Activated CD4-positive, alpha-beta T cell treated with anti-CD3 and anti-CD28 coated beads, Interleukin-2, amount 10 ng/mL, durations not matched to agents 24 days and 14 days (primary cell): ENCODE measurements at places on chromosomes 2 and 18. TPM values are rescaled to one million over a fixed set of nuclear protein-coding genes. Genes with fewer than 3 reads are reported as not detected.

The AMER3 gene
- not detected in 2 replicates for total RNA-seq

The VAMP5 gene
- 33.1 and 37.9 TPM in 2 replicates for total RNA-seq

The GALNT13 gene
- 0.19 TPM in 1 of 2 replicates, not detected in the other for total RNA-seq

The AGFG1 gene
- 221 and 229 TPM in 2 replicates for total RNA-seq

The MEP1B gene
- total RNA-seq = not detected in 2 replicates

The VWC2L gene
- total RNA-seq = not detected in 2 replicates

The GPR35 gene
- 7.1 and 8.7 TPM in 2 replicates for total RNA-seq

The SAG gene
- total RNA-seq = not detected in 2 replicates

The ZC3H6 gene
- total RNA-seq = 4.9 and 6.2 TPM in 2 replicates

The MAP3K19 gene
- not detected in 2 replicates for total RNA-seq

The RPIA gene
- total RNA-seq = 80.6 and 86.5 TPM in 2 replicates

DNA sequence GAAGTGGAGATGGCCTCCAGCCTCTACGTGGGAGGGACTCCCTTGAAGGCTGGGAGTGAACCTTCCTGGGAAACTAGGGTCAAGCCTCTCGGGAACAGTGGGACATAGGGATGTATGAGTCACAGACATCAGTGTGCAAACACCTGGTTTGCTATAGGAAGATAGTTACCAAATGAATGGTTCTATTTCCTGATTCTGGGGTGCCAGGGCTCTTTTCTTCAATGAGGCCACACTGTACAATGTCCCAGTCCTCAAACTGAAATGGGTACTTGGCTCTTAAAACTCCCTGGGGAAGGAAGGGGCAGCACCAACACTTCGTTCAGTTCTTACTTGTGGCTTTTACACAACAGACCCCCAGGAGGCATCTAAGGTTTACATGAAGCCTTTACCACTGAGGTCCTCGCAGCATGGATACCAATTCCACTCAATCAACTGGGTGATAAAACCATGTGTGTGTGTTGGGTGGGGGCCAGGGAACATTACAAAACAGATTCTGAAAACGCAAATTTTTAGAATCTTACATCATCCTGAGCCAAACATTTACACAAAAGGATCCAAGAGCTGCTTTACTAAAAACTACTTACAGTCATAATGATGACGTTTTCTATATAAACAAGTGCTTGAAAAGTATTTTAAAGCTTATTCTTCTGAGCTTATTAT, 10.4 kb downstream of the ERFE start:
- no peak for DNase-seq

DNA sequence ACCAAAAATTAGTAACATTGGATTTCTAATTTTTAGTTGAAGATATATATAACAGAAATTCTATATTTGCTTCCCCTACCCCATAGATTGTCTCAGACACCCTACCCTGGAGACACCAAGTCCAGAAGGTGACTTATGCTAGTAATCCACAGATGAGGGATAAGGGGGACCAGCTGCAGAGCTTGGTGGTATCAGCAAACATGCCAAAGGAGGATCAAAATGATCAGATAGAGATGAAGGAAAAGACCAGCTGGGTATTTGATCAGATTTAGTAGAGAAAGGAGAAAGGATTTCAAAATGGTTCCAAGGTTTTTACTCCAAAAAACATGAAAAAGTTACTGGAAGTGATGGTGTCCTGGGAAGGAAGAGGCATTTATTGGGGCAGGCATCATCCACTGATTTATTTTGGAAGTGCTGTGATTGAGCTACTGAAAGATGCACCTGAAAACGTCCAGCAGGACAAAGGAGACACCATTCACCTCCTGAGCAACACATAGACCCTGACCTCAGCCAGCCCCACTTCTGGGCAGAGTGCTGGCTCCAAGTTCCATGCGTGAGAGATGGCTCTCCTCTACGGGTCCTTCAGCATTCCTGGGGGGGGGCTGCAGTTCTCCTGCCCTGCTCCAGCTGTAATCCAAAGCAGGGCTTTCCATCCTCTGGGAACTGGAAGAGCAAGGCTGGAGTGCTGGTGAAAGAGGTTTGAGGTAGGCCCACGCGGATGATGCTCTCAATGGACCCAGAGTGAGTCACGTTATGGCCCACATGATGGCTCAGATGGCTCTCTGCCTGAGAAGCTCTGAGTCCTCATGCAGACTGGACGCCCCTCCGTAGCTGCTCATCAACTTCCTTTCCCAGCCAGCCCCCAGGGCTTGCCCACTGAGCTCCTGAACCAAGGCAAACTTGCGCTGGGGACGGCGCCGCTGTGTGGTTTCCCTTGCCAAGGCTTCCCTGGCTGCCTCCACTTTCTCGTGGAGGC, 3.7 kb upstream of the LRRFIP1 start:
- no peak for DNase-seq

DNA sequence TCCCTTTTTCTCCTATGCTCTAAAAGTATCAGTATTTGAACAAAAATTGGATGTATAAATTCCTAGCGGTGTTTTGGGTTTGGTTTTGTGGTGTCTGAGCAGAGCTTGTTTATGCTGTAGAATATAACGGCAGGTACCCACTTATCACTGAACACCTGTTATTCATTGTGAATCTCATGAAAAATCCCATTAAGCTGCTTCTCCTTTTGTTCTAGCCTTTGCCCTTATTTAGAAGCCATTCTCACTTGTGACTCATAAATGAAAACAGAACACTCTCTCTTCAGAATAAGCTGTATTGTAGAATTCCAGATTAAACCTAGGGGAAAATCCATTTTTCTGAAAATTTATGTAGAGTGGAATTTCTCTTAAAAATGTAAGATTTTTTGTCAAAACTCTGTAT, 104.0 kb downstream of the PRPF40A start:
- no peak for DNase-seq

DNA sequence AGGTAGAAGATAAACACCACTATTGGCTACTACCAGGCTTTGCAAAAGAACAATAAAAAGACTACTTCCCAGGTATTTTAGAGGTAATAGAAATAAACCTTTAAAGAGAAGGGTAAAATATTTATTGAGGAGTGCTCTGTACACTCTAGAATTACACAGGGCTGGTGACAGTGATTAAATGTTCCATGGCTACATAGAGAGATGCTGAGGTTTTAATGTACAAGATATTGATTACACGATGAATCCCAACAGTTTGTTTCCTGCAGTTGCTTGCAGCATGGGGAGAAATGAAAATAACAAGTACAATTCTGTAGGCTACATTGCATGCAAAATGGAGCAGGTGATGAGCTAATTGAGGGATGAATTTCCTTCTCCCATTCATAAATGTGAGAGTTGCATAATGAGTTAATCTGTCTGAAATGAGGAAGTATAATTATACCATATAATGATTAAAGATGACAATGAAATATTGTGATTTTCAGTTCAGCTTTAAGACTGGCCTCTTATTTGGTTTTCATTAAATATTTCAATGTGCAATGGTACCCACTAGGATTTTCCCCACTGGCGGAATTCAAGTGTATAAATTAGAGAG, 266.1 kb downstream of the SOCS6 start:
- DNase-seq = no peak

GRCh38 chr2:175553910-175554309, 372.4 kb upstream of the ATP5MC3 start:
- DNase-seq = no peak

- no peak for DNase-seq
Observed at GRCh38 chr18:74139888-74140287, 7.7 kb downstream of the FBXO15 start.

- no peak for DNase-seq
Observed at GRCh38 chr2:106053116-106053515, 141.0 kb downstream of the UXS1 start.

DNA sequence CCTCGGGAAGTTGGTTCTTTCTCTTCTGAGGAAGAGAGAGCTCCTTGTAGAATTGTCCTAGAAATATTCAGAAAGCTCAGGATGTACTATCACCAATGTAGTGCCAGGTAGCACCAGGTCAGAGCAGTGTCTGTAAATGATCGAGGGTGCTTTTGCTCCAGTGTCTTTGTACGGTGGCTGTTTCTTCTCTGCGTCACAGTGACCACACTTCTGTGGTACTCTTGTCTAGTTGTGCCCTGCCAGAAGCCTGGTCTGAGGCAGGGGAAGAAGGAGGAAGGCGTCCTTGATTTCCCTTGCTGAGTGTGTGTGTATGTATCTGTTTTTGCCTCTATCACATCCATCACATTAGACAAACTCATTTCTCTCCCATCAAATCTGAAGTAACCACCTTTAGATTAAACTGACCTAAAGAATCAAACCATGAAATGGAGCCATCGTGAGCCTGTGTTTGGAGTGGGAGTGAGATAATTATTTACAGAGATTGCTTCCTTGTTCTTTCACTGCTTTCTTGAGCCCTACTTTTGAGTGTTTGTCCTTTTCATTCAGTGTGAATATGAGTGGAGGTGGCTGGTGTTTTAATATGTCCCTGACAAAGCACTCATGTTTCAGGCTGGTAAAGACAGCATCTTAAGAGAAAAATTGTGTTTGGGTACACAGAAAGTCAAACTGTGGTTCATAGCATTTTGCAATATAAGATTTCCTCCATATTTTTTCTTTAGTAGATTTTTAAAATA, 97.2 kb downstream of the ACOXL start:
- DNase-seq = no peak

DNA sequence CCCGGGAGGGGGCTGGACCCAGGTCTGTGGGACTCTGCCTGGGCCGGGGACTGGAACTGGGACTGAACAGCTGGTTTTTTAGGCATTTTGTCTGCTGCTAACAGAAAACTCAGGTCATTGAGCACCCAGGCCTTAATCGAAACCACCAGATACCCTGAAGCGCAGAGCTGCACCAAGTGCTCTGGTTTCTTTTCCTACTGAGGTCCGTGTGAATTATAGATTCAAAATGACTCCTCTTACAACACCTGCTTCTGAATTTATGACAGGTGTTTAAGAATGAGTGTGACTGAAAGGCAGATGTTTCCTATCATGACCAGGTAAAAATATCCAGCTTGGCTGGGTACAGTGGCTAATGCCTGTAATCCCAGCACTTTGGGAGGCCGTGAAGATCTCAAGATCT, 47.8 kb downstream of the TRAPPC12 start:
- no peak for DNase-seq

DNA sequence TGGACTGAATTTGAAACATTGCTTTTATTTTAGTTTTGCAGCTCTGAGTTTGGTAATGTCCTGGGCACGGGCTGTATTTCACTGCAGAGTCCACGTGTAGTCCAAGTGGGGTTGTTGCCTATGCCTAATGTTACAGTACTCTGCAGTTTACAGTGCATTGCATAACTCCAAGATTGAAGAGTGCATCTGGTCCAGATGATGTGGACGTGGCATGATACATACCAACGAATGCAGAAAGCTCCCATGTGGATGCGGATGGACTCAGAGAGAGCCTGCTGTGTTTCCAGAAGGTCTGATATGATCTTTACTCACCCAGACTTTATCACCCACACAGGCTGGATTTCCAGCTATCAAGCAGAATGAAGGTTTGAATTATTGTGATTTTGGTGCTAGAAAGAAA, 44.4 kb upstream of the CCDC68 start:
- no peak for DNase-seq

DNA sequence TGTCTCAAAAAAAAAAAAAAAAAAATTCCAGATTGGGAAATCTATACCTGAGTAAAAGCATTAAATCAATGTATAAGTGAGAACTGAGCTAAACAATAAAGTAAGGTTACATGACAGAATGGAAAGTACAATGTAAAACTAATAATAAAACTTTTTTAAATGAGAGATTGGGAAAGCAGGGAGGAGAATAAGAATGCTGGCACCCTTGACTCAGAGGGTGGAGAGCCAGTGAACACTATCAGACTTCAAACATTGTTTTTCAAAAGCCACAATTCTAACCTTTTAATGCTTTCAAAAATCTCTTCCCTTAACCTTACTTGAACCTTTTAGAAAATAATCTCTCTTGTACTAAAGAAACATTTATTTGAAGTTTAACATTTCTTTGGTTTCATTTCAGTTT, 63.5 kb downstream of the TBC1D8 start:
- no peak for DNase-seq

GRCh38 chr18:24094561-24094960, 44.3 kb upstream of the CABYR start:
- DNase-seq = no peak

DNA sequence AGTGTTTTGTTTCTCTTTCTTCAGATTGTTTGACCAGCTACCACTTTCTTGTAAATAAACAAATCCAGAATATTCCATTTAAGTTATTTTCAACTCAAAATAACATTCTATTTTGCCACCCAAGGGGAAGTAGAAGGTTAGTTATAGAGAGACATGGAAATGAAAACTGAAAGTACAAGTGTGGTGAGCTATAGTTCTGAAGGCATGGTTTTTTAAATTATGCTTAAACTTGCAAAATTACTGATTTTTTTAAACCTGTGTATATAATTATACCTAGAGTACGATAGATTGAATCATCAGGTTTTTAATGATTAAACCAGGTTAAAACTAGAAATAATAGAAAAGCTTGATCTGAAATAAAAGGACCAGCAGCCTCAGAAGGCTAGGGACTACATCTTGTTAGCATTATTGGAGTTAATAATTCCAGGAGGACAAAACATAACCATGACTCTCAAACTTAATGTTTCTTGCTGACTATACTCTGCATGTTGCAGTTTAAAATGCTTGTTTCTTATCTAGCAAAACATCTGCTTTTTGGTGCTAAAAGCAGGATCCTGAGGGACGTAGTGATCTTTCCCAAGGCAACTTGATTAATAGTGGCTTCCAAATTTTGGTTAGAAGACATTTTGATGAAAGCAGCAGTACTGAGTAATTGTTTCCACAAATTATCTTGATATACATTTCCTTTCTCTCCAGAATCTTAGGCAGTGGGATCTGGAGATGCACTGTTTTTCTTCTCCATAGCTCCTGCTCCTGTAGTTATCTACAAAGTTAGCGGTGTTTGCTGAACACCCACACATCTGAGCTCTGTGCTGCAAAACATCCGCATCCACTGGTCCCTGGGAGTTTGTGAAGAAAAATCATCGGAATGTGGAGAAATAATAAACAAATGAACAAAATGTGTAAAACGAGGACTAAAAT, 327.2 kb upstream of the PKDCC start:
- no peak for DNase-seq

- no peak for DNase-seq
Observed at GRCh38 chr2:20363578-20363977, 12.9 kb upstream of the PUM2 start.

- DNase-seq = no peak
Observed at GRCh38 chr2:145593991-145594614, 1074.2 kb upstream of the ZEB2 start.
